ENCODE measurements at places on chromosomes 3 and 15.

- no peak for DNase-seq
Observed at GRCh38 chr15:40454904-40455391, 14.2 kb downstream of the BAHD1 start.

DNA sequence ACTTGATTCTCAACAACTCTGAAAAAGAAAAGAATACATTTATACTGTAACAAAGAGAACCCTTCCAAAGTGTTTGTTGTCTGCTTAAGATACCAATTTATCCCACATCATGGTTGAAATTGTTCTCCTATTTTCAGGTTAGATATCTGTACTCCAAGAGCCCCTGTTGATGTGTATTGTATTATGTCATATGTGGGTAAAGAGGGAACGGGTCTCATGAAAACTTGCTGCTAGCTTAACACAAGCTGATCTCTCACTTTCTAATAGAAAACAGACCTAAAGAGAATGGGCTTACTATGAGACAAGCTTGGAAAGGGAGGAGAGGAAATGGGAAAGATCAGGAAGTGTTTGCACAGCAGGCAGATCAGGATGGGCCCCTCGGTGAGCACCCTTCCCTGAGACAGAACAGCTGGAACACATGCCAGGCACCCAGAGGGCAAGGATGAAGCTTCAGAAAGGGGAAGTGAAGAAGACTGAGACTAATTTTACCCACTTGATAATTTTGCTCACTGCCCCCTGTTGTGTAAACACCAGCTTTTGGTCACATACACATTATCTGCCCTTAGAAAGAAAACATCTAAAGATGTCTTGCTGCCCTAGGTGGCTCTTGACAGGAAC, 747.9 kb upstream of the CCDC54 start:
- DNase-seq: no peak

GRCh38 chr3:194270627-194271459, 80.3 kb downstream of the CPN2 start:
- DNase-seq: no peak

DNA sequence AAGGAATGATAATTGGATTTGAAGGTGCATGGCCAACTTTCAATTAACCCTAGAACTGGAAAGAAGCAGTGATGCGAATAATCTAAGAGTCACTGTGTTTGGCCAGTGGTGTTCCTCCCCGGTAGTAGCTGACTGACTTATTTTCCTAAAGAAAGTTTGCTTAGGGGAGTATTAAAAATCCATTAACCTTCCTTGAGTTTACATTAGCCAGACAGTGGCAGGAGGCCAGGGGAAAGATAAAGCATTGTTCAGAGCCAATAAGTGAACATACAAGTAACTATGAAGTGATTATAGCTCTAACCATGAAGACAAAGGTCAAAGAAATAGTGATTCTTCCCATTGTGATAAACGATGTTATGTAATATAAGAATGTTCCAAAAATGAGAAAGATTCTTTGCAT, 8.9 kb upstream of the TMEM202 start:
- no peak for DNase-seq

- no peak for DNase-seq
Observed at GRCh38 chr3:44363591-44363990, 25.0 kb downstream of the TCAIM start.

- no peak for DNase-seq
Observed at GRCh38 chr3:183711516-183711915, 13.9 kb downstream of the YEATS2 start.

- peak; percentile 52 for DNase-seq
Observed at GRCh38 chr15:73908030-73908821, 18.0 kb upstream of the LOXL1 start.

GRCh38 chr3:133934073-133934970, 38.6 kb upstream of the RAB6B start:
- DNase-seq: no peak

- no peak for DNase-seq
Observed at GRCh38 chr15:40471105-40471807, 472 bp downstream of the CHST14 start.

- no peak for DNase-seq
Observed at GRCh38 chr3:128431803-128432300, 34.8 kb downstream of the DNAJB8 start.

DNA sequence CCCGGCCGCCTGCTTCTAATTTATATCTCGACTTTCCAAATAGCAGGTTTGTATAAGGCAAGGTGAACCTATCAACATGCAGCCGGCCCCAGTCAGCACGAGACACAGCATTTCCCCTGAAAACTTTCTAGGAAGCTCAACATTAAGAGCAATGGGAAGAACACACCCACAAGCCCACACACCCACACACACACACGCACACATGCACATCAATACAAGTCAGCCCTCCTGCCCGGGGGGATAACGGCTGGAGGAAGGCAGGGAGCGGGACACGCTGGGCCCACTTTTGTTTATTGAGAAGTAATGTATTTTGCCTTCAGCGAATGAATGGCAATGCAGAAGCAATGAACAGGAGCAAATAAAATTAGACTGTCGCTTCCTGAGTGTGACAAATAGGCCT, 83.5 kb downstream of the PCSK6 start:
- DNase-seq: no peak

DNA sequence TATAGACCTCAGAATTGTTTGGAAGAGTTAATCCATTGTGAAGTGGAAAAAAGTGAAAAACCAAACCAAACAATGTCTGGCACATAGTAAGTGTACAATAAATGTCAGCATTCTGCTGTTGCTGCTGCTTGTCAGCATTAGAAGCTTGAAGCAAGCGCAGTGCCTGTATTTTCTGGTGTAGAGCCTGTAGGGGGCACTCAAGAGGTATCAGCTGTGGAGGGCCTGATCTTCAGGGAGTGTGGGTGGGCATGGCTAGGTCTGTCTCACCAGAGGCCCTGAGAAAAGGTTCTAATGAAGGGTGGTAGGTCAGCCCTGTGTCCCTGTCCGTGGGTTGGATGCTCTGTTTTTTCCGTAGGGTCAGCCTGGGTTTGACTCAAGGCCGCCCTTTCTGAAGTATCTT, 3.6 kb downstream of the ADAMTSL3 start:
- no peak for DNase-seq

GRCh38 chr15:78075490-78076230, 1.9 kb downstream of the TBC1D2B start:
- DNase-seq: no peak

DNA sequence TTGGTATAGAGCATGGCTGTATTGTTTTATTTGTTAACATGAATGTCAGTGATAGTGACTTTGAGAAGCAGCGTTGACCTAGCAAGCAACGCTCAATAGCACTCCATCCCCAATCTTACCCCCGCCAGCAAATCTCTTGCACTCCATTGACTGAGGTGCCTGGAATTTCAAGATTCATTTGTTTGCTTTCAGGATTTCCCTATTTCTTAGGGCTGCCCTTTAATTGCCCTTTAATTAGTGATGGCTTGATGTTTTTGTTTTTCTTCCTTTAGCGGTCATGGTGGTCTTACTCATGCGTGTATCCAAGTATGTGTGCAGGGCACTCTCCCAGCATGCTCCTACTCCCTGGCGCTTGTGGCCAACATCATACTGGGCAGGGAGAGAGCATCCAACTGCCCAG, 216.8 kb upstream of the TBL1XR1 start:
- no peak for DNase-seq

- no peak for DNase-seq
Observed at GRCh38 chr15:47993051-47993450, 127.7 kb upstream of the SLC24A5 start.

DNA sequence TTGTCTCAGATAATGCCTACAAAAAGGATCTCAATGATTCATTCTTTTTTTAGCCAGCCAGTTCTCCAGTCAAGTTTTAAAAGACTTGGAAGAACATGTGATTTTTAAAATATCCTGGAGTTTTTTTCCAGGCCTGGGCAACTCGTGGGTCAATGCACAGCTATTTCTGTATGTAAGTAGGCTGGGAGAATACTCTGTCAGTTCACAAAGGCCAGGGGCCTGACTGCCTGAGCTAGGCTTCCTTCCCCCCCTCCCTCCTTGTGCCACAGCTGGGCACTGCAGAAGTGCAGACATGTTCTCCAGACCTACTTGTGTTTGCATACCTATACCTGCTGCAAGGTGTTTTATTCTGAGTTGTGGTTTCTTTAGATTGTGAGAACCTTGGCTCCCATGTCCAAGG, 43.7 kb downstream of the CTDSPL start:
- no peak for DNase-seq

DNA sequence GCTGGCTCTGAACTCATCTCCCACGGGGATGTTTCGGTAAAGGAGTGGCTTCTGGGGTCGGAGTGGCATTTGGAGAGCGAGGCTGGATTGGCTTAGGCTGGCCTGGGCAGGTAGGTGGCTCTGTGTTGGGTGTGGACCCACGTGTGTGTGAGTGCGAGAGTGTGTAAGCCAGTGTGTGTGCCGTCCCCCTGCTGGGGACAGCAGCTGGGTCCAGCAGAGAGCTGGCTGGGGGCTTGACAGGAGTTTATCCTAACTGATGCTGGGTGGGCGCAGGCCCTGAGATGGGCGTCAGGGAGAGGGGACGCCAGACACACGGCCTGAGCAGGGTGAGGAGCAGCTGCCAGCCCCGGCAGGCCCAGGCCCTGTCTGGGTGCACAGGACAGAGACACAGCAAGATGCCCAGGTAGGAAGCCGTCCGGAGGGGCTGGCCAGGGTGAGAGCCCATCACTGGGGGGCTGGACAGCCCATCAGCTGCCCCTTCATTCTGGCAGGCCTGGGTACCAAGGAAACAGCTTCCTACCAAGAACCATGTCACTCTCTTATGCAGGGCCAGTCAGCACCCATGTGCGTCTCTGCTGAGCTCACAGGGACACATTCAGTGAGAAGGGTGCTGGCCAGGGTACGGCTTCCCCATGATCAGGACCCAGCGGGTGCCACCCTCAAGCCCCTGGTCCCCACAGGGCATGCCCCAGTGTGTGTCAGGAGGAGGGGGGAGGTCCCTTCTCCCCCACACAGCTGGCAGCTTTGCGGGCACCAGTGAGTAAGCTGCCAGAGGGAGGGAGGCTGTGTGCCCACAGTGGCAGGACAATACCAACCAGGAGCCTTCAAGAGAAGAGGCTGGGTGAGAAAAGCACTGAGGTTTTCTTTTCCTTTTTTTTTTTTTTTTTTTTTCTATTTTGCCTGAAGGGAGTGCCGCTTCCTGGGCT, 1.1 kb downstream of the PAK6 start:
- DNase-seq: no peak

GRCh38 chr15:71476823-71477222, 333.5 kb upstream of the NR2E3 start:
- DNase-seq: no peak

DNA sequence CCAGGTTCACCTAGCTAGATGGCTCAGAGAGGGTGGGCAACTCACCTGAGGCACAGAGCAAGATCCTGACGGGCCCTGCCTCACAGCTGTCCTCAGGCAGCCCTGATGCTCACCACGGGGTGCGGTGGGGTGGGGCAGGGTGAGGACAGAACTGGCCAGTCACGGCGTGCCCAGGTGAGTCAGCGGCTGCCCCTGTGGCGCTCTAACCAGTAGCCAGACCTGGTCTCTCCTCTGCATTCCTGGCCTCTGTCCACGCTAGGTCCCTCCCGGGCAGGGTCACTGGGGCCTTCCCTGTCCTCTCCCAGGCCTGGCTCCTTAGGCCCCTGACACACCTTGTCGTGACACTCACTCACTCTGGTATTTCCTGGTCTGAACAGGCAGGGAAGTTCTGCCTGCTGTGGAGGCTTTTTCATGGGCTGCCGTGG, 901 bp downstream of the ALS2CL start:
- no peak for DNase-seq

- no peak for DNase-seq
Observed at GRCh38 chr3:64859625-64860535, 172.1 kb upstream of the ADAMTS9 start.

GRCh38 chr3:36494461-36495109, 114.3 kb downstream of the STAC start:
- DNase-seq: no peak

DNA sequence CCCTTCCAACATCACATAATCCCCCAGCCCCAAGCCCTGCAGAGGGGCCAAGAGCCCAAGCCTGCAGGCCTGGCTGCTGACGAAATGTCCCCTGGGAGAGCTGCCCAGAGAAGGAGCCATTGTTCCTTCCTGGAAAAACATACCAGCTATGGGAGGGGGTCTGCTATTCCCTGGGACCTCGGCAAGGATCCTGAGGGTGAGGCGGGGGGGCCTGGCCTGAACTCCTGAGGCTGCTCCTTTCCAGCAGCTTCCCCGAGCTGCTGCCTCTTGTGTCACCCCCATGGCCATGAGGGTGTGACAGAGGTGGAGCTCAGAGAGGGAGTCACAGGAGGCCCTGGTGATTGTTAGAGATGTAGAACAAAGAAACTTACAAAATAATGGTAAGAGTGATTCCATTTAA, 12.9 kb downstream of the LOXL1 start:
- DNase-seq: no peak

DNA sequence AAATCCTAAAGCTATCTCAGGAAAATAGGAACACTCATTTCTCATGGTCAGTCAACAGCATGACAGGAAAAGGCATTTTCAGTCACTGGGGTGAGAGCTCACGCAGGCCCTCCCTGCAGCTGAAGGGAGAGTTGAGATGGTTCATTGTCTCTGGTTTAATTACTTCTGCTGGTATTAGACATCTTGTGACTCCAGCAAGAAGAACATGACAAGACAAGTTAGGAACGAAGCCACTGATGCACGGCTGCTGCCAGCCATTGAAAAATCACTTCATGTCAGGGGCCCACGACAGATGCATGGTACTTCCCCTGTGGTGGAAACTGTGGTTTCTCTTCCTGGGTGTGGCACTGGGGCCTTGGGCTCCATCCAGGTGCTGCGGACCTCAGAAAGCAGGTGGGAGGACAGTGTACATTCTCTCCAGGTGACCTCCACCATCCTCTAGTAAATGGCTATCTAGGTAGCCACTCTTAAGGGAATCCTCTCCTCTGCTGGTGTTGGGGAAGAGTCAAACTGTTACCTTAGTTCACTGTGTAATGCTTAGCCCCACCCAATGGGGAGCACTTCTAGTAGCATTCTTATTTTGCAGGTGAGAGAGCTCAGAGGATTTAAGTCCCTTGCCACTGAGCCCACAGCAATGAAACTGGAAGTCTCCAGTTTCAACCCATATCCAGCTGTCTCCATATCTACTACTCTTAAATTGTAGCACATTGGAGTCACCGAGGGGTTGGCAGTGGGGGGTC, 274.2 kb downstream of the LRTM1 start:
- DNase-seq: no peak

DNA sequence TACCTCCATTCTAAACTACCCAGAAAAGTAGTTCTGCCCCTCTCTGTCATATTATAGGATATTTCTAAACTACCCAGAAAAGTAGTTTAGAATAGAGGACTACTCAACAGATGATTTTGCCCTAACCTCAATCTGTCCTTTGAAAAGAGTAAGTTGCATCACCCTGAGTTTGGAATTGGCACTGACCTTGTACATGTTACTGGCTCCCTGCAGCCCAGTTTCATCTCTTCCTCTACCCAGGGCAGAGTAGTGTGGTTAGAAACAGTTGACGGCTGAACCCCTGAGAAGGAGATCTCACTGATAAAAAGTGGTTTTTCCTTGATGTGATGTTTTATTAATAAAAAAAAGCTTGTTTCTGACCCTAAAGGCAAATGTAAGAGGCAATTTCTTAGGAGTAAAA, 340.5 kb upstream of the NECTIN3 start:
- no peak for DNase-seq

DNA sequence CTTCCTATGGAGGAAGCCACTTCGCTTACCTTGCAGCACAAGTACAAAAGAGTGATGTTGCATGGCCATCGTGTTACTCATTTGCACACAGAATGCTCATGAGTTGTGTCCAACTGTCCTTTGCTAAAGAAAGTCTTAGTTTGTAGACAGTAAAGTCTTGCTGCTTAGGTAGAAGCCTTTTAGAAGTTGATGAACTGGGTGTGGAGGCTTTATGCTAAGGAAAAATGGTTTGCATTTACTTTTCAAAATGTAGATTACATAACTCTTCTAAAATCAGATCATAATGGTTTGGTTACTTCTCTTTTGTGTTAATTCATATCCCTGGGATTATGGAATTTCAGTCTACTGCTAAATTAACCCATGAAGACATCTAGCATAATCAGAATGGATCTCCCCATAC, 84.5 kb upstream of the FLNB start:
- no peak for DNase-seq
